ENCODE measurements at places on chromosomes 6 and 20. TPM values are rescaled to one million over a fixed set of nuclear protein-coding genes. Genes with fewer than 3 reads are reported as not detected.

CST7 gene
- total RNA-seq: not detected

SOD2 gene
- total RNA-seq: 541 TPM

ECT2L gene
- total RNA-seq: not detected

CDH4 gene
- 0.11 TPM for total RNA-seq

GRM4 gene
- not detected for total RNA-seq

IL17A gene
- not detected for total RNA-seq

REM1 gene
- total RNA-seq: 0.11 TPM

GATA5 gene
- not detected for total RNA-seq

MLIP gene
- 1.5 TPM for total RNA-seq

LTB gene
- total RNA-seq: 2.9 TPM

ISM1 gene
- not detected for total RNA-seq

FAM83C gene
- total RNA-seq: under 0.01 TPM

WFDC2 gene
- not detected for total RNA-seq

ARFGEF3 gene
- total RNA-seq: 1.7 TPM

RPS6KA2 gene
- total RNA-seq: 244 TPM

FBXO9 gene
- total RNA-seq: 25.7 TPM

All from dermis lymphatic vessel endothelial cell (primary cell).